ENCODE measurements at places on chromosomes 2 and 18. TPM values are rescaled to one million over a fixed set of nuclear protein-coding genes. Genes with fewer than 3 reads are reported as not detected.

SLC4A3 gene
- not detected for total RNA-seq

C2orf66 gene
- total RNA-seq: not detected

KCNG2 gene
- total RNA-seq: not detected

ANKRD30BL gene
- not detected for total RNA-seq

NEB gene
- 0.14 TPM for total RNA-seq

GPAT2 gene
- 15.4 TPM for total RNA-seq

AKAIN1 gene
- not detected for total RNA-seq

SERPINB11 gene
- not detected for total RNA-seq

POTEC gene
- not detected for total RNA-seq

SETBP1 gene
- 6.4 TPM for total RNA-seq

GRCh38 chr2:1848599-1848995 is 104.3 kb upstream of the PXDN start:
- DNase-seq: no peak

GRCh38 chr18:75052475-75052874 is 156.5 kb downstream of the PTGR3 start:
- no peak for DNase-seq

DNA sequence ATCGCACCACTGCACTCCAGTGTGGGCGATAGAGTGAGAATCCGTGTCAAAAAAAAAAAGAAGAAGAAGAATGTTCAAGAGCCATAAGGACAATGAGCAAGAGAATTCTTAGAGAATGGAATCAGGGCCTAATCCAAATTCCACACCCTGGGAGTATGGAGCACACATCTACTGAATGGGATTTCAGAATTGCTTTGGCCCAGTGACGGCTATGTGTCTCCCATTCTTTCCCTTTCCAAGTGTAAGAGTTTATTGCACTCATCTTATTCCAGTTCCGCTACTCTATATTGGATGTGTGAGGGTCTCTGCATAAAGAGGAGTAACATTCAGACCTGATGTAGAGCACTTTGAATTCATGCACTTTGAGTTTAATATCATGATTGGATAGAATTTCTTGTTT is 5.9 kb upstream of the RBM43 start:
- DNase-seq: no peak

DNA sequence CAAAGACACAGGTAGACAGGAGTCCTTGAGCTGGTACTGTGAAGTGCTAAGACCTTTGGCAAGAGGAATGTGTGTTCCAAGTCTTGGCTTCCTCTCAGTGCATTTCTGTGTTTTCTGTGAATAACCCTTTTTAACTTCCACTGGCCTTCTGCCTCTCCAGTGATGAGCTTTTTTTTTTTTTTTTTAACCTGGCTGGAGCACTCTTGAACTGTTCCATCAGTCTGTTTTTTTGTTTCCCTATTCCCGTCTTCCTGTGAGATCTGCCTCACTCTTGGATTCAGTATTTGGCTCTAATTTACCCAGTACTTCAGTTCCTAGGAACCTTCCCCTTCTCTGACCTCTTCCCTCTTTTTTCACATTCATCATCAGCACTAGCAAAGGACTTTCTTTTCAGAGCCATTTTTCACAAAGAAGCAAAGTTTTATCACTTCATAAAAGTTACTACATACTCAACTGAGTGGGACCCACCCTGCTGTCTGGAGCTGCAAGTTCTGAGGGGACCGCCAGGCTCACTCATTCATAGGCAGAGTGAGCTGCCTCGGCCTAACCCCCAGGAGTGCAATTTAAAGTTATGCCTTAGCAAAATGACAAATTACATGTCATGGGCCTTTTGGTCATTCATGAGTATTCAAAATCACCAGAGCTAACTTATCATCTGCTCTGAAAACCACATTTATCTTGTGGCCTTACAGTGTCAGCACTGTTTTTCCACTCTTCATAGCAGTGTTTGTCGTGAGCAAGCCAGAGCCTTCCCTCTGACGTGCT is 126.9 kb upstream of the DAPL1 start:
- DNase-seq: no peak

DNA sequence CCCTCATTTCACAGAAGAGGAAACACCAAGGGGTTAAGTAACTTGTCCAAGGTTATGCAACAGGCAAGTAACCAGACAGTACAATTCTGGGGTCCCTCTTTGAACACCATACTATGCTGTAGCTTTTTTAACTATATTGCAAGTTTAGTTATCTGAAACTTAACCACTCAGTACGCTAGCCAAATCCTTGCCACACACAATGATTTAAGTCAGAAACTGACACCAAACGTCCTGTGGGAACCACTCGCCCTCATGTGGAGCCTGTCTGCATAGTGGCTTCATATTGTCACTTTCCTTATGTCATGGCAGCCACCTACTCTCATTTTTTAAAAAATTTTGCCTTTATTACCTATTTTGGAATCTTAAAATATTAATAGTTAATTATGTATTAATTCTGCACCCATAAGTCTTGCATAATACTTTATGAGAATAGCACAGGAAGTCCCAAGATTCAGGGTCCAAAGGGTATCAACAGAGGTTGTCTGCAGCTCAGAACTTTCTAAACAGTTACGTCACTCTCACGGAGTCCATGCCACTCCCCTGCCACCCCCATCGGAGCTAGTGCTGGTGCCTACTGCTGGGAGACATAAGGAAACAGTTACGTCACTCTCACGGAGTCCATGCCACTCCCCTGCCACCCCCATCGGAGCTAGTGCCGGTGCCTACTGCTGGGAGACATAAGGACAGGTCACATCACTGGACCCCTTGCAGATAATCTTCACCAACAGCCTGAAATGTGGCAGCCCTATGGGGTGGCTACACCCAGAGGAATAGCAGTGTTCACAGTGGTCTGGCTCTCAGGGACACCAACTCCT is 99.0 kb downstream of the L3MBTL4 start:
- no peak for DNase-seq

GRCh38 chr2:67013821-67014220 is 383.3 kb upstream of the ETAA1 start:
- DNase-seq: no peak

DNA sequence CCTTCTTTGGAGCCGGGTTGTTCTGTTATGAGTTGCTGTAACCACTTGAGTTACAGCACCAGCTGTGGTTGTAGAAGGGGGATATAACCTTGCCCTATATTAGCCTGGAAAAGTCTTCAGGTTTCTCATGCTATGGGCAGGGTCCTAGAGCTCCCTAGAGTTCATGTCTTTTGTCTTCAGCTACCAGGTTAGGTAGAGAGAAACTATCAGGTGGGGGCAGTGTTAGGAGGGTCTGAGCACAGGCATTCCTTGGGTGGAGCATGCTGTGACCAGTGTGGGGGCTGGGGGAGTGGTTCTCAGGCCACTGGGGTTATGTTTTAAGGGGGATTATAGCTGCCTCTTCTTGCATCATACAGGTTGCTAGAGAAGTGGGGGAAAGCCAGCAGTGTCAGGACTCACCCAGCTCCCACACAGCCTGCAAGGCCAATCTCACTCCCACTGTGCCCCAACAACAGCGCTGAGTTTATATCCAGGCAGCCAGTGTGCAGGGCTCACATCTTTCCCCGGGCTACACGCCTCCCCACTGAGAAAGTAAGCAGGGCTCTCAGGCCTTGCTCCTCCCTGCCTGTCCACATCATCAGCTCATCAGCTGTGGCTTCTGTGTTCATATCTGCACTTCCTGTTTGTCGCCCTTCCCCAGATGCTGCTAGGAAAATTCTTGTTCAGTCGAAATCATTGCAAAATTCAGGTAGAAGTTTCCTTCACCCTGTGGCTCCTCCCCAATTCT is 133.8 kb upstream of the NRXN1 start:
- no peak for DNase-seq

- DNase-seq: no peak
Measured at GRCh38 chr2:2491964-2492363, 160.9 kb upstream of the MYT1L start.

DNA sequence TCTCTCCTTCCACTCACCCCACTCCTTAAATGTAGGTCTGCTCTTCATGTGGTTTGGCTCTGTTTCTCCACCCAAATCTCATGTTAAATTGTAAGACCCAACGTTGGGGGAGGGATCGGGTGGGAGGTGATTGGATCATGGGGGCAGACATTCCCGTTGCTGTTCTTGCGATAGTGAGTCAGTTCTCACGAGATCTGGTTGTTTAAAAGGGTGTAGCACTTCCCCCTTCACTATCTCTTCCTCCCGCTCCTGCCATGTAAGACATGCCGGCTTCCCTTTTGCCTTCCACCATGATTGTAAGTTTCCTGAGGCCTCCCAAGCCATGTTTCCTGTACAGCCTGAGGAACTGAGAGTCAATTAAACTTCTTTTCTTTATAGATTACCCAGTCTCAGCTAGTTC is 1044.5 kb upstream of the POU3F3 start:
- DNase-seq: no peak

GRCh38 chr2:157940024-157940423 is 63.9 kb upstream of the ACVR1 start:
- DNase-seq: no peak

- no peak for DNase-seq
Measured at GRCh38 chr2:11320698-11321492, 23.5 kb downstream of the ROCK2 start.

DNA sequence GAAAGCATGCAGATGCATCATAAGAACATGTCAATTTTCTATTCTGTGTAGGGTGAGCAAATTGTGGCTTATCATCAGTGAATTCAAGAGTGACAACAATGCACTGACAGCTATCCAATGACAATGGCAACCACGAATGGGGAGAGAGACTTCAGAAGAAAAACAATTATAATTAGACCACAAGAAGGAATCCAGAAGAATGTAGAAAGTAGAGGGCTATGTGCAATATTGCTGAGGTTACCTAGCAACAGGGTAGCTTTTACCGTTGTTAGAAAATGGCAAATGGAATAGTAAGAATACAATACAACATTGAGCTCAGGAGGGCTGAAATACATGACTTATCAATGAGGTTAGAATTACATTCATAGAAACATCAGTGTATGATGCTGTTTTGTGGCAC is 71.1 kb upstream of the SESTD1 start:
- DNase-seq: no peak

DNA sequence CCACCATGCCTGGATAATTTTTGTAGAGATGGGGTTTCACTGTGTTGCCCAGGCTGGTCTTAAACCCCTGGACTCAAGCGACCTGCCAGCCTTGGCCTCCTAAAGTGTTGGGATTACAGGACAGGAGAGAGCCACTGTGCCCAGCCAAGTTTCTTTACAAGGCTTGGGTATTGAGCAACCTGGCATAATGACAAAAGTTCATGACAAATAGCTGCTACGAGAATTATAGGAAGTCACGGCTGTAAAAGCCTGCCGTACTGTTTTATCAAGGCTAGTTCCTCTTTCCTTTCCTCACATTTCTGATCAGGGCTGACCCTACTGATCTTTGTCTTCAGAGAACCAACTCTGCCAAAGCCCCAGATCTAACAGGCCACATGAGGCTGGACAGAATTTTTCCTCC is 490.4 kb upstream of the SPRED2 start:
- no peak for DNase-seq

- DNase-seq: no peak
Measured at GRCh38 chr2:102895376-102895775, 133.5 kb downstream of the TMEM182 start.

DNA sequence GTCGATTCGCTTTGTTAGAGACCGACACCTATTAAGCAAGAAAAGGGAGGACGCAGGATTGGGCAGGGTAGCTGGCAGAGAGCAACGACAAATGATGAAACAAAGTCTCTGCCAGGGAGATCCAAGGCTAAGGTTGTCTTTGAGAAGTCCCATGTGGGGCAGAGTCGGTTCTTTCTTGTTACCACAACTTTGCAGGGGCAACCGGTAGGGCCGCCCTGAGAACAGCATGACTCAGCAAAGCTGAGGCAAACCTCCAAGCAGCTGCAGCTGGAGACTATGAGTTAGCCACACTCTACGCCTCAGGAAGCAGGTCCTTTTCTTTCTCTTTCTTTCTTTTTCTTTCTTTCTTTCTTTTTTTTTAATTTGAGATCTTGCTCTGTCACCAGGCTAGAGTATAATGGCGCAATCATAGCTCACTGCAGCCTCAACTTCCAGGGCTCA is 452.3 kb upstream of the ID2 start:
- DNase-seq: peak; percentile 69

- DNase-seq: no peak
Measured at GRCh38 chr18:58758046-58758445, 86.8 kb downstream of the MALT1 start.

- DNase-seq: peak; percentile 48
Measured at GRCh38 chr18:79068341-79068936, 755 bp upstream of the ATP9B start.

GRCh38 chr2:769771-770170 is 92.6 kb upstream of the TMEM18 start:
- peak; percentile 13 for DNase-seq

GRCh38 chr18:13810950-13811485 is 12.9 kb upstream of the MC5R start:
- no peak for DNase-seq

Data from activated CD4-positive, alpha-beta memory T cell treated with anti-CD3 and anti-CD28 coated beads for 36 hours (primary cell).